ENCODE measurements at places on chromosomes 4 and X.

GRCh38 chr4:73729534-73730165 lies 10.7 kb upstream of the CXCL8 start:
- DNase-seq, result peak; percentile 88

- DNase-seq, result no peak
Observed at GRCh38 chr4:8847764-8848163, 23.9 kb downstream of the HMX1 start.

DNA sequence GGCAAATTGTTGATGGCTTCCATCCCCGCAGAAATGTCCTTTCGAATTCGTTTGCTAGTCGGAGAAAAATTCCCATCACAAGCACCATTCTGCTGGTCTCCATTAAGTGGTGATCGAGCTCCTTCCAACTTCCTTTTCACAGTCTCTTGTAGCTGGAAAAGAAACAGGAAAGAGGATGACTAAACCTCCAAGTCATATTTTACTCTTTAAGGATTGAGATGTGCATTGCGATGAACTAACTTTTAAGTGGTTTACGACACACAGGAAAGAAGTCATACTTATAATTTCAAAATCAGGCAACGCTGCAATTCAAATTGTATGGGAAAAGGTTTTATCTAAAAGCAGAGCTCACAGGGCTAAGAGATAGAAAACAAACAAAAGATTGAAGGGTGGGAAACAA lies 225.2 kb downstream of the MGST2 start:
- peak; percentile 86 for DNase-seq

- no peak for DNase-seq
Observed at GRCh38 chr4:40419231-40419912, 84.2 kb downstream of the CHRNA9 start.

- no peak for DNase-seq
Observed at GRCh38 chr4:1113311-1114009, at the start of gene RNF212. RNF212 (minus strand) TSS chr4:1113564; CDS start chr4:1113464, 100 bp downstream.

DNA sequence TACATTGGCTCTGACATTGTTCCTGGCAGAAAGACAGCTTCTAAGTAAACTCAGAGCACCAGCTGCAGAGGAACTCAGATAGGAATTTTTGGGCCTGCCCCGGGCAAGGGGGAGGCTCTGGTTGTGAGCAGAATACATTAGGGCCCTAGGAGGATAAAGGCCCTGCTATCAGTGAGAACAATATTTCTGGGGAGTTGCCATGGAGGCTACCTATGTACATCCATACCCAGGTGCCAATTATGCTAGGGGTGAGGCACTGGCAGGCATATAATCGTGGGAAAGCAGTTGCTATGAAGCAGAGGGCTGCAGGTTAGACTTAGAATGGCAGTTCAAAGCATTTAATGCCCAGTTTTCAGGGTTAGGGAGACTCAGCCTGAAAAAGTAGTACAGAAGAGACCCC lies 273.5 kb upstream of the EDA2R start:
- DNase-seq, result no peak

GRCh38 chr4:153788051-153788412 lies 851 bp downstream of the SFRP2 start:
- DNase-seq, result no peak

- DNase-seq, result no peak
Observed at GRCh38 chr4:86256086-86256485, 103.8 kb downstream of the MAPK10 start.

- no peak for DNase-seq
Observed at GRCh38 chr4:146236216-146236615, 21.9 kb downstream of the REELD1 start.

- DNase-seq, result peak; percentile 54
Observed at GRCh38 chrX:14508025-14508690, 21.2 kb upstream of the GLRA2 start.

- DNase-seq, result no peak
Observed at GRCh38 chr4:177369372-177369771, 59.7 kb downstream of the NEIL3 start.

- no peak for DNase-seq
Observed at GRCh38 chr4:114082348-114082747, 102.9 kb upstream of the ARSJ start.
